Neural crest cell (in vitro differentiated cells): ENCODE measurements at places on chromosomes 11 and 22.

GRCh38 chr11:9208726-9209501 is 56.2 kb downstream of the DENND5A start:
- no peak for DNase-seq
- no peak overlapping the region for H3K4me3 ChIP-seq
- no peak overlapping the region for H3K27ac ChIP-seq
- no peaks in the 10 kb centered on the region for H3K27me3 ChIP-seq
- H3K36me3 ChIP-seq: no peaks in the 10 kb centered on the region

- no peak for DNase-seq
- no peaks in the 10 kb centered on the region for H3K27me3 ChIP-seq
- H3K36me3 ChIP-seq: no peaks in the 10 kb centered on the region
- H3K4me3 ChIP-seq: no peak overlapping the region
- peaks cover 5% of the 10 kb centered on the region for H3K4me1 ChIP-seq
- no peak overlapping the region for H3K27ac ChIP-seq
These were observed 439.1 kb downstream of the ETS1 start for GRCh38 chr11:128148208-128148607.

- no peak for DNase-seq
- H3K4me3 ChIP-seq: no peak overlapping the region
- H3K4me1 ChIP-seq: peaks cover 6% of the 10 kb centered on the region
- no peak overlapping the region for H3K27ac ChIP-seq
- H3K27me3 ChIP-seq: no peaks in the 10 kb centered on the region
- no peaks in the 10 kb centered on the region for H3K36me3 ChIP-seq
These were observed 26.8 kb upstream of the ME3 start for GRCh38 chr11:86699040-86699791.

DNA sequence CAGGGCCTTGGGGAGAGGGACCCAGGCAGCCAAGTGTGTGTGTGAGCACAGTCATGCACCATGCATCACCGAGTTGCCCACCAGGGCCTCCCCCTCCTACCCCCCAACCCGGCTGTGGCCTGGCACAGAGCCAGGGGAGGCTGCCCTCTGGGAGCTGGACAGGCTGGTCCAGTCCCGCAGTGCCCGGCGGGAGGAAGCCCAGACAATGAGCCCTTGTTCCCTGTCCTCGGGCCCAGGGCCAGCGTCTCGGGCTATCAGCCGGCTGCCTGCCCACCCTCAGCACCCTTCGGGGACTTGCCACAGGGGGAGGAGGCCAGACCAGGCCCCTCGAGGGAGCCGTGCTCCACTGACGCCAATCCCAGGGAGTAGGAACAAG is 4.5 kb downstream of the LRRC75B start:
- peaks cover 9% of the 10 kb centered on the region for H3K4me1 ChIP-seq
- H3K27me3 ChIP-seq: no peaks in the 10 kb centered on the region
- no peak for DNase-seq
- no peak overlapping the region for H3K4me3 ChIP-seq
- H3K36me3 ChIP-seq: no peaks in the 10 kb centered on the region

- no peaks in the 10 kb centered on the region for H3K36me3 ChIP-seq
- peaks cover 36% of the 10 kb centered on the region for H3K27me3 ChIP-seq
- no peak overlapping the region for H3K27ac ChIP-seq
- H3K4me3 ChIP-seq: no peak overlapping the region
These were observed 115.4 kb downstream of the OSBP2 start for GRCh38 chr22:30810105-30810504.

GRCh38 chr11:699753-700152 is 4.1 kb downstream of the TMEM80 start:
- no peak for DNase-seq
- H3K4me1 ChIP-seq: peaks cover 18% of the 10 kb centered on the region
- no peaks in the 10 kb centered on the region for H3K36me3 ChIP-seq
- H3K27me3 ChIP-seq: peaks cover 6% of the 10 kb centered on the region

DNA sequence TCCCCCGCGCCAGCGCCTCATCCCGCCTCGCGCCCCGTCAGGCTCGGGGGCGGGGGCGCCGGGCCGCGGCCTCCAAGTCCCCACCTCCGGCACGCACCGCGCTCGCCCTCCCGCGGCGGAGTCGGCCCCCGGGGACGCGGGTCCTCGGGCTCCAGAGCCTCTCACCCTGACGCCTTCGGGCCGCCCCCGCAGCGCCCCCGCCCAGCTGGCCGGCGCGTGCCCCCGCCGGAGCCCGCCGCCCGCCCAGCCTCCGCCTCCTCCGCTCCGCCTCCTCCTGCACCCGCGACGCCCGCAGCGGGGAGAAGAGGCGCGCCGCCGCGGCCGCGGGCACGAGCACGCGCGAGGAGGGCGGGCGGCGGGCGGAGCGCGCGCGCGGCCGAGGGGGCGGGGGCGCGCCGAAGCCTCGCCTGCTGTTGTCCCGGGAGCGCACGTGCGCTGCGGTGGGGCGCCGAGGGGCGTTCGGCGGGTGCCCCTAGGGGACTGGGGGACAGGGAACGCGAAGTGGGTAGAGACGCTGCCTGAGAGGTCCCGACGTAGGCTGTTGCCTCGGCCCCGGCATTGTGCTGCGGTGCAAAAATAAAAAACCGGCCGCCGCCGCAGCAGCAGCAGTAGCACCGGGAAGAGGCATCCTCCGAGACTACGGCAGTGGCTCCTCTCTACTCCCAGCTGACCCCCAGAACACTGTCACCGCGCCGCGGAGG is 87.4 kb upstream of the ARHGAP32 start:
- peaks cover 76% of the 10 kb centered on the region for H3K4me1 ChIP-seq
- no peaks in the 10 kb centered on the region for H3K36me3 ChIP-seq
- DNase-seq: peak; percentile 74
- H3K27me3 ChIP-seq: no peaks in the 10 kb centered on the region
- no peak overlapping the region for H3K27ac ChIP-seq

- no peak for DNase-seq
- peaks cover 22% of the 10 kb centered on the region for H3K36me3 ChIP-seq
- H3K4me1 ChIP-seq: peaks cover 5% of the 10 kb centered on the region
- no peaks in the 10 kb centered on the region for H3K27me3 ChIP-seq
- H3K4me3 ChIP-seq: no peak overlapping the region
These were observed 117.3 kb downstream of the CYP2R1 start for GRCh38 chr11:14774721-14775120.

DNA sequence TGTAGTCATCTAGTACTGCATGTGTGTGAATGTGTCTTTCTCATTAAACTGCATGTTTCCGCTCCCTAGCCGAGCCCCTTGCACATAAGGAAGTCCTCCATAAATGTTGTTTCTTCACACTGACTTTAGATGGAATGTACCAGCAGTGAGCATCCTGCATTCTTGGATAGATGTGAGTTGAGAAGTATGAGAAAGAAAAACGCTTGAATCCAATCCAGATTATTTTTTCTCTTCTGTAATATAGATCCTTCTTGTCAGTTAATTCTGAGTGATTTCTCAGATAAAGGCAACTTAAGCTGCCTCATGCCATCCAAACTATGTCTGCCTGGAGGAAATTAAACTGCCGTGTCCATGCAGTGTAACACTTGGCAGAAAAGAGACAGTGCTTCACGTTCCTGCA is 268.1 kb upstream of the ISX start:
- H3K4me1 ChIP-seq: no peaks in the 10 kb centered on the region
- peaks cover 3% of the 10 kb centered on the region for H3K27me3 ChIP-seq
- H3K4me3 ChIP-seq: no peak overlapping the region
- no peak for DNase-seq
- H3K27ac ChIP-seq: no peak overlapping the region

- H3K27ac ChIP-seq: no peak overlapping the region
- no peaks in the 10 kb centered on the region for H3K4me1 ChIP-seq
These were observed 983.3 kb downstream of the OPCML start for GRCh38 chr11:132549001-132549400.

GRCh38 chr11:101862391-101863233 is 52.2 kb upstream of the CEP126 start:
- no peak overlapping the region for H3K4me3 ChIP-seq
- no peaks in the 10 kb centered on the region for H3K27me3 ChIP-seq
- H3K27ac ChIP-seq: no peak overlapping the region
- no peaks in the 10 kb centered on the region for H3K36me3 ChIP-seq
- peaks cover 4% of the 10 kb centered on the region for H3K4me1 ChIP-seq
- peak; percentile 11 for DNase-seq
